Osteoblast (primary cell): ENCODE measurements at places on chromosomes 1 and 21. TPM values are rescaled to one million over a fixed set of nuclear protein-coding genes. Genes with fewer than 3 reads are reported as not detected.

MNDA gene
- total RNA-seq: under 0.01 TPM in 1 of 2 replicates, not detected in the other

GRCh38 chr1:53890522-53890941, 935 bp upstream of the YIPF1 start:
- peak; percentile 53 for DNase-seq

DNA sequence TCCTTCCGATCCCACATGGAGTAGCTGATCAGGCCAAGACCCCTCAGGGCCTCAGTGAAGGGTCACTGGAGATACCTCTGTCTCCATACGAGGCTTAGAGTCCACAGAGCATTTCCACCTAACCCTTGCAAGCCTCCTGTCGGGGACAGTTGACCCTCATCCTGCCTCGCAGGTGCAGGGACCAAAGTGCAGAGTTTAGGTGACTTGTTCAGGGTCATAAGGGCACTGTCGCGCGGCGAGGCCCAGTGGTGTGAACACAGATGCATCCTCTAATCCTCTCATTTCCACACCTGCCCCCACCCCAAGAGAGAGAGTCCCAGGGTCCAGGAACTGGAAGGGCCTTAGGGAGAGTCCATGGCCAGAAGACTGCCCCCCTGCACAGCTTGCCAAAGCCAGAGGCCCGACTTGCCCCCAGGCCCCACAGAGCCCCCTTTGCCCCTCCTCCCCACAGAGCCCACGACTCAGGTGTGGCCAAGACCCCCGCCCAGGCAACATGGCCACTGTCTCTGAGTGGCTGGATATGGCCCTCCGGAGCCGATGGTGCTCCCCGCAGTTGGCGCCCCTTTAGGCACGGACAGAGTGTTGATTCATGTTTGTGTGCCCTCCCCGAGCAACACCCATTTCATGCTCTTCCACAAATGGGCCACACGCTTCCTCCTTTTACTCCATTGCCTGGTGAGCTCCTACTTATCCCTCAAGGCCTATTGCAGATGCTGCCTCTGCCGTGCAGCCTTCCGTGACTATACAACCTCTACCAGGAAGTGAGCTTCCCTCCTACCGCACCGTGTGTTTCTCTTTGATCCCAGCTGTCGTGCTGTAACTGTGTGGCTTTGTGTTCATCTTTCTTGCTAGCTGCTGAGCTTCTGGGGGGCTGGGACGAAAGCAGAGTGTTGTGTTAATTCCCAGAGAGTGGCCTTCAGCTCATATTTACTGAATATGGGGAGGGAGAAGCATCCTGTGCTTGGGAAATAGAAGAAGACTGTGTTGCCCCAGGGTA, 1.7 kb downstream of the TRPM2 start:
- peak; percentile 81 for DNase-seq

PPP1R8 gene
- total RNA-seq: 29.7 and 34.2 TPM in 2 replicates

DNA sequence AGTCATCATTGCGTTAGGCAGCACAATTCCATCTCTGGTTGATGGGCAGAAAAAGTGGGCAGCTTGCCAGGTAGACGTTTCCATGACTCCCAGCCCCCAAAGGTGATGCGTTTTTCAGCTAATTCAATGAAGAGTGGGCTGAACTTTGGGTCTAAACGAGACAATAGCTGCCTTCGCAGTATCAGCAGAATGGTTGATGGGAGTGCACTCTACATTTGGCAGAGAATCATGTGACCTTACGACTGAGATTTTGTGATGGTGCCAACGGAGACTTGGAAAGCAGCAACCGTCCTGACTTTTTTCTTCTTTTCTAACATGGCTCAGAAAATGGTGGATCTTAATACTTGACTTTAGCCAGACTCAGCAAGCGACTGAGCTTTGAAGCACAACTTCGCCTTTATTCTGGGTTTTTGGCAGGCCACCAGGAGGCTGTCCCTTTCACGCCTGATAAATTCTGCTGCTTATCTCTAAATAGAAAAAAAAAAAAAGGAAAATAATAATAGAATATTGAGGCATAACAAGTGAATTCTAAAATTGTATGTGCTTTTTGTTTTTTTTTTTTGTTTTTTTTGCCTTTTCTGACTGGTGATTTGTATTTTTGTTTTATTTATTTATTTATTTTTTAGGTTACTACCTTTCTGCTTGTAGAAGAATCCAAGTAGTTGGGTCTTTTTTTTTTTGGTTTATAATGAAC, 804.8 kb downstream of the USP25 start:
- DNase-seq: no peak

DNA sequence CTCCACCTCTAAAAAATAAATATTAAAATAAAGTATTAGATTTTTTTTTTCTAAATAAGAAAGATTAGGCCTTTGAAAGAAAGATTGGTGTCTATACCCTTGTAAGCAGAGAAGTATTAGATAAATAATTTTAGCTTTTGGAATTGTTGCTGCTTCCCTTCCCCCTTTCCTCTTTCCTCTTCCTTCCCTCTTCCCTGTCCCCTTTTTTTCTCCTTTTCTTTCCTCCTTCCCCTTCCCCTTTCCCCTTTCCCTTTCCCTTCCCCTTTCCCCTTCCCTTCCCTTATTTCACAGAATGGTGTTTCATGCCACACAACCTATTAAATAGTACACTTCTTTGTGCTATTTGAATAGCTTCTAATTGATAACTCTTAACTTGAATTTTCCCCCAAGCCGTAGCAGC, 69.8 kb upstream of the QSOX1 start:
- DNase-seq: no peak

- DNase-seq: no peak
These were observed 4.4 kb upstream of the FMO1 start for GRCh38 chr1:171243878-171244277.

DNA sequence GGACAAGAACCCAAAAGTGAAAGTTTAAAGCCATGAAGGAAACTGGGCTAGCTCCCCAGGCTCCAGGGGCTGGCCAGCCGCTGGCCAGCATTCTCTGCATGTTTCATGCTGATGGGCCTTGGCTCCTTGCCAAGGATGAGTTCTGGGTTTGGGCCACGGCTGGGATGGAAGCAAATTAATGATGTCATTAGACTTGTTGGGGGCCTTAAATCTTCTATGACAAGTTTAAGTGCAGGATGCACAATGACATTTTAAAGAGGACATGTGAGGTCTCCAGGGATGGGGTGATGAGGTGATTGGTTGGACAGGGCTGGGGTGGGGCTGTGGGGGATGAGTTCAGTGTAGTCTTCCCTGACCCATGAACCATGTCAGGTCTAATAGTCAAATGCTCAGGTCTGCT, 199.6 kb downstream of the TRABD2B start:
- peak; percentile 22 for DNase-seq

OR2L8 gene
- not detected in 2 replicates for total RNA-seq

GRCh38 chr1:91876040-91876470, 9.9 kb downstream of the TGFBR3 start:
- DNase-seq: peak; percentile 38

TMEM240 gene
- 1.8 and 2.7 TPM in 2 replicates for total RNA-seq

- no peak for DNase-seq
These were observed 908 bp downstream of the KRTAP19-1 start for GRCh38 chr21:30479259-30479658.

DNA sequence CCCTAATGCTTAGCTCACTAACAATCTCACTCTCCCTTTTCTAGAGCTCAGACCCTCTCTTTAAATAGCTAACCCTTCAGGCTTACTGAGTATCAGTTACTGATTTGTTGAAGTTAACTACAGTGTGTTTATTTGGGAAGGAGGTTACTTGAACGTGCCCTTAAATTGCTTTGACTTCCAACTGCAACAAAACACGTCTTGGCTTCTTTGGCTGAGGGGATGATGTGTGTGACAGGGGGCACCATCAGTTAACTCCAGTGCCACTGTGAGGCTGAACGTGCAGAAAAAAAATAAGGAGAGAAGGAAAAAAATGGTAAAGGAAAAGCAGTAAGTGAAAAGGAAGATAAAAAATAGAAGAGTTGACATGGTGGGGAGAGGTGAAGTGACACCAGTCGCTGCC, 75.1 kb upstream of the NRIP1 start:
- DNase-seq: no peak

KPRP gene
- not detected in 2 replicates for total RNA-seq

DNA sequence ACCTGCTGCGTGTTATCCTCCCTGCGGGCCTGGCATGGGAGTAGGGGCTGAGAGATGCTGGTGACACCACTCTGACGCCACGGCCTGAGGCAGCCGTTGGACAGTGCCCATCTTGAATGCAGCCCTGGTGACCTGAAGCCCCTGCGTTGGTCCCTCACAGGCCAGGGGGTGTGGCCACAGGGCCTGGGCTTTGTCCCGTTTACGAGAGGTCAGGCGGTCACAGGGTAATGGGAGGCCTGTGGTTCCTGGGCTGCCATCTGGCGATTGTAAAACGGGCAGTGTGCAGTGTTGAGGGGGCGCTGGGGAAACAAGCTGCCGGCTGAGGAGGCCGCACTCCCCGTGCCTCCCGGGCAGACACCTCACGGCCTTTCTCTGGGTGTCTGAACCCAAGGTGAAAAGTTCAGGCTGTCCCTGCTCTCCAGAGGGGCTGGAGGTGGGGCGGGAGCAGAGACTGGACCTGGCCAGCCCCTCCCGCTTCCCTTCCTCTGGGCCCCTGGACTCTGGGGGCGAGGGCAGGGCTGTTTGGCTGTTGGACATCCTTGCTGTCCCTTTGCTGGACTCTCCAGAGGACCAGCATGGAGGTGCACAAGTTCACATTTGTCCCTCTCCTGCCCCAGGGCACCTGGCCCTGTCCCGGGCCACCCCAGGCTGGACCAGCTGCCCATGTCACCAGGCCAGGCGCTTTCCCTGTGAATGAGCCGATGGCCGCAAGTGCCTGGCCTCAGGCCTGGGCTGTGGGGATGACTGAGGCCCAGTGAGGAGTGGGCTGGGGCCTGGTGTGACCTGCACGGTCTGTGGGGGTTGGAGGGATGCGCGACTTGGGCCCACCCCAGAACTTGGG, 42.4 kb downstream of the SKI start:
- no peak for DNase-seq

- DNase-seq: no peak
These were observed 2.2 kb downstream of the TBX15 start for GRCh38 chr1:118985640-118986554.

FAM20B gene
- total RNA-seq: 43.1 and 43.9 TPM in 2 replicates

DNA sequence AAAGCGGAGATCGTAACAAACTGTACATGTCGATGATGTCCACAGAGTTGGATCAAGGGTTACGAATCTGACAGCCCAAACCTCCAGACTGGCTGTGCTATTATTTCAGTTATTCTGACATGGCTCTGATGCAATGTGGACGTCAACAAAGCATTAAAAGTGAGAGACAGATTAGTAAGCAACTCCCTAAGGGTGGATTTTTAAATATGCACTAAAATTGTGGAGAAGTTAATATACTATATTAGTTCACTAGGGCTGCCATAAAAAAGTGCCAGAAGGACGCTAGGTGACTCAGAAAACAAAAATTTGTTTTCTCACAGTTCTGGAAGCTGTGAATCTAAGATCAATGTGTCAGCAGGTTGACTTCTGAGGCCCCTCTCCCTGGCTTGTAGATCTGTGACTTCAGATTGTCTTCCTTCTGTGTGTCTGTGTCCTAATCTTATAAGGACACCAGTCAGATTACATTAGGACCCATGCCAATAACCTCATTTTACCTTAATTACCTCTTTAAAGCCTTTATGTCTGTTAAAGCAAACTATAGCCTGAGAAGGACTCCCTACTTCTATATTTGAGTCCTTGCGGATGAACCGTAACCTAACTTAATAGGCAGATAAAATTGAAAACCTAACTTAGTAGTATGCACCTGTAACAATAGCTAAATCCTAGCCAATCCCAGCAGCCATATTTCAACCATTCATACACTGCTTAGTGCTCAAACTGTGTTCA, 66.0 kb upstream of the BACH1 start:
- no peak for DNase-seq
